ENCODE measurements at places on chromosomes 16 and 17. TPM values are rescaled to one million over a fixed set of nuclear protein-coding genes. Genes with fewer than 3 reads are reported as not detected.

USP6 gene
- total RNA-seq, result 0.05 TPM

PCTP gene
- total RNA-seq, result 19.7 TPM

STH gene
- not detected for total RNA-seq

NAGS gene
- total RNA-seq, result 1.5 TPM

IL4R gene
- 34.2 TPM for total RNA-seq

RNF112 gene
- 0.45 TPM for total RNA-seq

DNAAF1 gene
- total RNA-seq, result 0.26 TPM

SLFN11 gene
- 5.9 TPM for total RNA-seq

HNF1B gene
- total RNA-seq, result 25.3 TPM

PRSS33 gene
- not detected for total RNA-seq

C16orf86 gene
- total RNA-seq, result not detected

ATP2C2 gene
- 0.15 TPM for total RNA-seq

FGF11 gene
- 1.1 TPM for total RNA-seq

SIAH1 gene
- 10.9 TPM for total RNA-seq

CXCL16 gene
- total RNA-seq, result 18.8 TPM

CES3 gene
- 2.5 TPM for total RNA-seq

CACNG4 gene
- total RNA-seq, result 13.9 TPM

ALDH3A1 gene
- 990 TPM for total RNA-seq

ADORA2B gene
- 17.6 TPM for total RNA-seq
